LNCaP clone FGC (cell line): ENCODE measurements at places on chromosomes 3 and 15.
A peak's percentile ranks its signal among the peaks of the same experiment; 100 is the strongest.

DNA sequence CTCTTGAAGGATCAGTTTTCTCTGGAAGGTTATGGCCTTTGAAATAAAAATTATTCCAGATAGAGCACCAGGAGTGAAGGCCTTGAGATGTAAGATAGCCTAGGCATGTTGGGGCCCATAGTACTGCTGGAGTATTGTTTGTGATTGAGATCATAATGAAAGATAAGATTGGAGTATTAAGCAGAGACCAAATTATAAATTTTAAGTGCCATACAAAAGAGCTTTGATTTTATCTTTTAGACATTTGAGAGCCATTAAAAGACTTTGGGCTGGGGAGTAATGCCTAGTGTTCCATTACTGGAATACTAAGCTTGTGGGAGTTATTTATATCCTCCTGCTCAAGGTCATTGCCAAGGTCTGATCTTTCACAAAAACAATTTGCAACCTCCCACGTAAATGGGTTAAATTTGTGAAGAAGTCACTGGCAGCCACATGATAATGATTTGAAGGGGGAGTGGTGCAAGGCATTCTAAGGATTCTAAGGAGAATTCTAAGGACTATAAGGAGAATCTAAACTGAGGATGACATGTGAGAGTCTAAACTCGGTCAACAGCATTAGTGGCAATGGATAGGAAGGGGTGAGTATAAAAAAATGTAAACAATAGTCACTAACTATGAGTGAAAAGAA lies 12.8 kb downstream of the ELL3 start:
- no peak for DNase-seq

GRCh38 chr15:39583596-39584265 lies 2.9 kb downstream of the THBS1 start:
- no peak for DNase-seq

- DNase-seq = no peak
Observed at GRCh38 chr15:62190274-62190673, 25.2 kb upstream of the C2CD4B start.

DNA sequence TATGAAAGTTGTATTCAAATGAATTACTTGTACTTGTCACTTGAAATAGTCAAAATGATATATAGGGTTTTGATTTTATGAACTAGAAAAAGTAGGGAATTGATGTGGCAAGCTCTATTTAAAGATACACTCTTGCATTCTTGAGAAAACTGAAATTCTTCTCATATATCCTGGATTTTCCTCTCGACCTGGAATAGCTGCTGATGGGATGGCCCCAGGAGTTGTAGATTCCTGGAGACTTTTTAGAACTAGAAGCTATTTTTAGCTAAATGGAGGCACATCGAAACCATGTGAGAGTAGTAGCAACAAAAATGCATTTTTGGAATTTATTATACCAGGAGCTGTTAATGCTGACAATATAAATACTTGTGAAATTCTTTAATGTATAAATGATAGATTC lies 125.9 kb downstream of the LEKR1 start:
- no peak for DNase-seq

DNA sequence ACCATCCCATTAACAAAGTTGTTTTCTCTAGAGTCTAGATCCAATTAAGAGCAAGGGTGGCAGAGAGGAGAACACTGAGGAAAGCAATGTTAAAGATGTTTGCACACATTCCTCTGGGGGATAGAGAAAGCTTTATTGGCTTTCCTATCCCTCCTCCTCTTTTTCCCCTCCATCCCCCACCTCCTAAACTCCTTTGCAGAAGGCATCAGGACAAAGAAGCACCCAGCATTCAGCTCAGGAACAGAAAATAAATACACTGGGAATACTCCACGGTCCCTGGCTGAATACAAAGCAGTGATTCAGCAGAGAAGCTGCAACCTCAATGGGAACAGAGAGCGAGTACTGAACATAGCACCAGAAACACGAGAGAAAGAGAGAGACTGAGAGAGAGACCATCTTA lies 21.9 kb downstream of the LSAMP start:
- DNase-seq = no peak

DNA sequence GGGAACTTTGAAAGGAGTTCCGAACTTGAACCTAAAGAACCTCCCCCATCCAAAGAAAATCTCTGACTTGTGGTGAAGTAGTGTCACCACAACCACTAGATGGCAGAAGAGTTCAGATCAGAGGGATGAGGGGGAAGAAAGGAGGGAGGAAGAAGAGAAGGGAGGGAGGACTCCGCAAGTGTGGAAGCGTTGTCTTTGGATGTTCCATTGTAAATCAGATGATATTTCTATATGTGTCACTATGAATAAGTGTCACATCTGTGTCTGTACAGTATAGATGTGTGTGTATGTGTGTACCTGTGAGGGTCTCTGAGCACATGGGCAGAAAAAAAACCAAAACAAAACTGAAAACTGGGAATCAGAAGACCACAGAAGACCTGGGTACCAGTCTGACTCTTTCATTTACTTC lies 16.9 kb downstream of the SLC24A1 start:
- peak; percentile 61 for DNase-seq

DNA sequence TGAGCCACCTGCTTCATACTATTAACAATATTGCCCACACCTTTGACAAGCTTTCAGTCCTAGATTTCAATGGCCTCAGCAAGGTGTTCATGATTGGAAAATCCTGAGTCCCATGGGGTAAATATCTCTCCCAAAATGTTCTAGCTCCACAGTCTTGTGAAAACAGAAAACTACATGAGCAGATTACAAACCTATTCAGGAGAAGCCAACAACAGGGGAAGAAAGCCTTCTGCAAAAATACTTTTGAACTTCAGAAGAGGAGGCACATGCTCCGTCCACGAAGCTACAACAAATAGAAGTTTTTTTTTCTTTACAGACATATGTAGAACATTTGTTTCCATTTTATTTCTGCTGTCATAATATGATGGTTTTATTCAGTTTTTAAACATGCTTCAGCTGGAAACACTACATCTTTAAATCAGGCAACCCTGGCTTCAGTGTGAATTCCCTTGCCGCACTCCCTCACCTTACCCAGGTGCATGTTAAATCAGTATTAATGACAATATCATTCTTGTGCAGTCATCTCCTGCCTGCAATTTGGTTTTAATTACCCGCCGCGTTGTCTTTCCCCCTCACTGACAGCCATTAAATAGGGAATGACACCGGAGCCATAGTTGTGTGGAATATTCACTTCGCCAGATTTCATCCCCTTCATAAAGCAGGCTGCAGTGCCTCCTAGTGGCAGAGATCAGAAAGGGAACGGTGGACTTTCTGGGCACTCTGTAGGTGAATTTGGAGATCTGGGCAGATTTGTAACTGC lies 725.5 kb upstream of the ARRDC4 start:
- peak; percentile 10 for DNase-seq

DNA sequence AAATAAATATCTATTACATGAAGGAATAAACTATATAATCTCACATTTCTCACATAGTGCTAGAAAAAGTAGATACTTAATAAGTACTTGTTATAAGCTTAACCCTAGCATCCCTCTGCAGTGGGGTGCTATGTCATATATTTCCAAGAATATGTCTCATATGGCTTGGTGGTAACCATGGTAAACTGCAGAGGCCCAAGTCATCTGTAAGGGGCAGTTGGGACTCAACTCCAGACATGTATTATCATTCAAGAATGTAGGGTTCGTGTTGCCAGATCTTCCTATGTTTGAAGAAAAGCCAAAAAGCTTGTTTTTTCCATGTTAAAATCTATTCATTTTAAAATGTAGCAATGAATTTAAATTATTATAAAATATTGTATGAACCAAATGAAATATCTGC lies 46.2 kb downstream of the ZNF385D start:
- DNase-seq = no peak

GRCh38 chr3:103134023-103134724 lies 699.4 kb downstream of the ZPLD1 start:
- DNase-seq = no peak

GRCh38 chr3:44932986-44933944 lies 42.7 kb downstream of the ZDHHC3 start:
- DNase-seq = no peak

DNA sequence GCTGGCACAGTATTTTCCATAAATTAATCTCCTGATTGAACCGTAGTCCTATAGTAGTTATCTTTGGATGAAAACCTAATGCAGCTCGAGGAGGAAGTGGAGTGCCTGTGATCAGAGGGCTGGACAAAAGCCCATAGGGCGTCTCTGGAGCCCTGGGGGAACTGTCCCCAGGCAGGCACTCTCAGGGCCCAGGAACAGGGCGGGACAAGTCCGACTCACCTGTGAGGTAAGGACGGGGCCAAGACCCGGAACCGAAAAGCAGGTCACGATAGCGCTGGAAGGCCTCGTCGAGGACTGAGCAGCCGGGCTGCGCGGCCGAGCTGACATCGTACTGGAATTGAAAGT lies 341 bp downstream of the HEXA start:
- peak; percentile 59 for DNase-seq

DNA sequence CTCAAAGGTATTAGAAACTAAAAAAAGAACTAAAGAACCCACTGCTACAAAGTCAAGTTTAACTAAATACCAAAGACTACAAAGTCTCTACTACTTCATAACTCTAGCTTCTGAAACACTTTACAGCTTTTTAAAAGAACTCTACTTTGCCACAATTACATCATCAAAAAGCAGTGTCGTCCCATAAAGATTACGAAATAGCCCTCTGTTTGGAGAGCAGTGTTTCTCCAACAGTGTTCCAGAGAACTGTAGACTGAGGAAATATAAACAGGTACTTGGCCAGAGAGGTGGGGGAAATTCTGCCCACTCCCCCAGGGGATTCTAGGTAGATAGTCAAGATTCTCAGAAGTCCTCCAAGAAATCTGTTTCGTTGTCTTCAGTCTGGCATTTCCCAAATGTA lies 225.6 kb downstream of the PDZRN3 start:
- peak; percentile 10 for DNase-seq

DNA sequence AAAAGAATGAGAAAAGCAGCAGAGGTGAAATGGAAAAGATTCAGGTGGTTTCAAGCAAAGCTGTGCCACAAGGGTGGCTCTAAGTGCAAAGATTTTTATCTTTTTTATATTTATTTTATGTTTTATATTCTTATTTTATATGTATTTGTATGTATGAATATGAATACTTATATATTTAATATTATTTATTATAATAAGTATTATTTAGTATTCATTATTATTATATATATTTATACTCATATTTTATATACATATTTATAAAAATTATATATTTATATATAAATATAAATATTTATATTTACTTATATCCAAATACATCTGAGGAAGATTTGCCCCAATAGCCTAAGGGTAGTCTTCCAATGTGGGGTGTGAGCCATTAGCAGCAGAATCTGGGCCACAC lies 1002.0 kb downstream of the CADM2 start:
- no peak for DNase-seq

DNA sequence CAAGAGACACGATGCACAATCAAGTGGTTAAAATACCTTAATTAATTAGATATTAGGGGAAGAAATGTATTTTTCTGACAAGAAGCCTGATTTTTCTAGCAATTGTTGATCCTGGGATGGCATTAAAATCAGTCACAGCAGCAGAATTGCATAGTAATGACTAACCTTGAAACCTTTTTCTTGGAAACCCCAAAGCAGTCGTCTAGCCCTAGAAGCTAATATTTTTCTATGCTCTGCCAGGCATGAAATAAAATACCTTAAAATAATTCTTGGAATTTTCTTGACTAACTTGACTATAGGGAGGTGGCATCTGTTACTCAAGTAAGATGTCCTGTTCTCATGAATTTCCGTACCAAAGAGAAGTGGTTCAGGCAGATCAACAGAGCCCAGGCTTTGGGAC lies 204.1 kb downstream of the THRB start:
- no peak for DNase-seq

- no peak for DNase-seq
Observed at GRCh38 chr3:71438071-71438685, 145.3 kb downstream of the FOXP1 start.

DNA sequence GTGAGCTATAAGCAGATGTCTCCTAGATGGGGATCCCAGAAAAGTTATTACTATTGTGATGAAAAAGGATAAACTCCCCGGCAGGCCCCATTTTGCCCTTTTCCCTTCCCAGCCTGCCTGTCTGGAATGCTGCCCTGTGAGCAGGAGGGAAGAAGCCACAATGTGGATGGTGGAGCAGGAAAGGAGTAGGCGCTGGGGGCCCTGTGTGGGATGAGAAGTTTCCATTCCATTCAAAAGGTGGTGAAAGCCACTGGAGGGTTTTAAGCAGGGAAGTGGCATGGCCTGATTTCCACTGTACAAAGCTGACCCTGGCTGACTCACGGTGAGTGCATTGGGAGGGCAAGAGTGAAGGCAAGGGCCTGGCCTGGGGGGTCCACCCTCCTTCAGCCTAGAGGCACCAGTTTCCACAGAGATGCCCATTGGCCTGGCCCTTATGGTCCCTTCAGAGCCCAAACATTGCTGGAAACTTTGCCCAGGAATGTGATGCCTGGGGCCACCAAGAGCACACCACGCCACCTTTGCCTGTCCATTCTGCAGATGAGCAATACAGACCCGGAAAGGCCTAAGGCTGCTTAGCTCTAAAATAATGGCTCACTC lies 206.9 kb downstream of the RPLP1 start:
- DNase-seq = no peak

DNA sequence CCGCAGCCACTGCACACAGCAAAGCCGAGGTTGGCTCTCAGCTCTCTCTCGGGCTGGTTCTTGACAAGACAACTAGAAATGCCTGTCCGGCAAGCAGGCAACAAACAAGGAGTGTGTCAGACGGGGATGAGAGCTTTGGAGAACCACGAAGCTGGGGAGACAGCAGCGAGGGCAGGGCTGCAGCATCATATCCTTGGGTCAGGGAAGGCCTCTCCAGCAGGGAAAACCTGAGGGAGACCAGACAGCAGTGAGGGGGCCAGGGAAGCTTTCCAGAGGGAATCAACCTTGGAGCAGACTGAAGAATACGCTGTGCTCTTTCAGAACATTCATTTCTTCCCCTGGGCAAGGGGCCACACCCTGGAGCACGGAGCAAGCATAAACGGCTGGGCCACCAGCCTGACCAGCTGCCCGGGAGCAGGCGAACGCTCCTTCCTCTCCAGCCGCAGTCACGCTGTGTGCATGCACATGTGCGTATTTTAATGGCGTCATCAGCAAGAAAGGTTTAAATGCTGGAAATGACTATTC lies 58.7 kb downstream of the CHSY1 start:
- DNase-seq = peak; percentile 50

DNA sequence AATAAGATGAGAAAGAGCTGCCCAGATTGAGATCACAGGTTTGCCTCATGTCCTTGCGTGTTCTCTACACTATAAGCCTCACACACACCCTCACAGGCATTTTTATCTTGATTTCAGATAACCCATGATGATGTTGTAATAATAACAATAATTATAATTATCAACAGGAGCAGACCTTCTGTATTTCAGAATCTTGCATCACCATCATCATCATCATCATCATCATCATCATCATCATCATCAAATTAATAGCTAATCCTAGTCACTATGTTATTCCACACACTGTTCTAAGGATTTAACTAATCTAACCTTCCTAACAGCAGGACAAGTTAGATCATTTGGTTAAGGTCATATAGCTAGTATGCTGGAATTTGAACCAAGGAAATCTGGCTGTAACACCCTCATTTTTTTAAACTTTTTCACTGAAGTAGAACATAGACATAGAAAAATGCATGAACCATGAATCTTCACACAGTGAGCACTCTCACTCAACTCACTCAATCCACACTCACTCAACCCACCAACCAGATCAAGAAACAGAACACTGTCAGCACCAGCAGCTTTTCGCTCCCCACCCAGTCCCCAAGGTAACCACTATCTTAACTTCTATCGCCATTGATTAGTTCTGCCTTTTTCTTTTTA lies 1.8 kb upstream of the SH2D7 start:
- DNase-seq = no peak

GRCh38 chr3:59783468-59783988 lies 733.7 kb upstream of the CFAP20DC start:
- DNase-seq = no peak

- DNase-seq = no peak
Observed at GRCh38 chr15:52464040-52464439, 64.6 kb downstream of the MYO5A start.

- no peak for DNase-seq
Observed at GRCh38 chr3:129913618-129914017, 20.1 kb upstream of the TMCC1 start.
